ENCODE measurements at places on chromosomes 12 and 14.

DNA sequence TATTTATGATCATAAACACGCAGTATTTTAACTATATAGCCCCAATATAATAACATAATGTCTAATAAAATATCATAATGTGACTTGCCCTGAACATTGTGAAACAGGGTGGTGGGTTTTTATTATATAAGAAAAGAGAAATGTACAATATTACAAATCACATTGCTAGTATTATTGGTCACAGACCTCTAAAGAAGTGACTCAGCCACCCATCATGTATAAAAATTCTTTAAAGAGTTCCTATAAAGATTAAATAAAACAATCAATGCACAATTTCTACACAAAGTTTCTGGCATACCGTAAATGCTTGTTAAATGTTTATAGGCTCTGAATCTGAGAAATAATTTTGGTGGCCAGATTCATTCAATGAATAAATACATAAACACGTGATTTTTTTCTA is 28.9 kb downstream of the ABCC9 start:
- no peak for DNase-seq

GRCh38 chr12:63889721-63890509 is 45.4 kb downstream of the SRGAP1 start:
- no peak for DNase-seq

DNA sequence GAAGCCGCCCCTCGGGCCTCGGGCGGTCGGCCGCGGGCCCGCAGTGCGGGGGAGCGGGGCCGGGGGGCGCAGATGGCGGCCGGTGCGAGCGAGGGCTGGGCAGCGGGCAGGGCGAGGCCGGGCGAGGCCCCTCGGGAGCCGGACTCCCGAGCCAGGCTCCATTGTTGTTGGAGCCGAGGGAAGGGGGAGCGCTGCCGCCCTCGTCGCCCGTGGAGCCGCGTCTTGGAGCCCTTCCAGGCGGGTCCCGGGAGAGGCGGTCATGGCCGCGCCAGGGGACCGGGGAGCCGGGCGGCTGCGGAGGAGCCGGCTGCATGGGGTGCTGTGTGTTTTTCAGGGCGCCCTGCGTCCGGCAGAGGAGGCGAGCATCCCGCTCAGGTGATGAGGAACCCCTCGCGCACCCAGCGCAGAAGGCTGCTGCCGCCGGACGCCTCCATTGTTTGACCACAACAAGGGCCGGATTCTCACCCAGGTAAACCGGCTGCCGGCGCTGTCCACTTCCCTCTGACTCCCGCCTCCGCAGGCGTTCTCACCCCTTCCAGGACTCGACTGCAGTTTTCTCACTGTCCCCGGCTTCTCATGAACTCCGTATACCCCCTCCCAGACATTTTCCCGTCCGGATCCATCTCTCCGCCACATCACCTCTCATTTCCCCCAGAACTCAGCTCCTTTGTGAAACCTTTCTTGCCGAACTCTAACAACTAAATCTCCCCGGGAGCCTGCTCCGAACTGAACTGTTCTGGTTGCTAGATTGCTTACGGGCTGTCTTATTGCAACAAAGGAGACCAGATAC is 732 bp downstream of the ZNF664 start:
- DNase-seq: peak; percentile 17

GRCh38 chr12:46946137-46946536 is 120.3 kb upstream of the SLC38A4 start:
- no peak for DNase-seq

- DNase-seq: no peak
Observed at GRCh38 chr14:49774106-49774505, 6.2 kb downstream of the KLHDC2 start.

DNA sequence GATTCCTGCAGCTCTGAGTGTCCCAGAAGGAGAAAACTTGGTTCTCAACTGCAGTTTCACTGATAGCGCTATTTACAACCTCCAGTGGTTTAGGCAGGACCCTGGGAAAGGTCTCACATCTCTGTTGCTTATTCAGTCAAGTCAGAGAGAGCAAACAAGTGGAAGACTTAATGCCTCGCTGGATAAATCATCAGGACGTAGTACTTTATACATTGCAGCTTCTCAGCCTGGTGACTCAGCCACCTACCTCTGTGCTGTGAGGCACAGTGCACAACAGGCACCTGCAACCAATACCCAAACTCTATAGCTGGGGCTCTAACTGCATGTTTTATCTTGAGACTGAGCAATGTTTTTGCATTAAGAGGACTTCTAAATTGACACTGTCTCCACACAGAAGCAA is 379.2 kb upstream of the OR4E1 start:
- no peak for DNase-seq
